ENCODE measurements at places on chromosomes 7 and 10.
A peak's percentile ranks its signal among the peaks of the same experiment; 100 is the strongest.

DNA sequence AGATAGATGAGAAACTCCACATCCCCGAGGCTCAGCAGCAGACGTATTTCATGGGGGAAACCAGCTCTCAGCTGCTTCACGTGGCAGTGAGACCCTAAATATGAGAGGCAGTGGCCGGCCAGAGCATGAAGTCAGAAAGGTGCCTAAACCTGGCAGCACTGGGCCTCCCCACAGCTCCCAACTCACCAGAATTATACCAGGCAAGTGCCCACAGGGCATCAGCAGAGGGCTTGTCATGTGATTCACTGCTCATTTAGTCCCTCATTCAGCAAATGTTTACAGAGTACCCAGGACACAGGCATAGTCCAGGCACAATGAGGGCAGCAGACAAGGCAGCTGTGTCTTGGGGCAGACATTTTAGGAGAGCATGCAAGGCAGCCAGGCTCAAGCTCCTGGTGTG, 212.6 kb downstream of the PTPRN2 start:
- DNase-seq: no peak

- peak; percentile 1 for DNase-seq
Observed at GRCh38 chr10:86264481-86265231, 101.9 kb downstream of the GRID1 start.

DNA sequence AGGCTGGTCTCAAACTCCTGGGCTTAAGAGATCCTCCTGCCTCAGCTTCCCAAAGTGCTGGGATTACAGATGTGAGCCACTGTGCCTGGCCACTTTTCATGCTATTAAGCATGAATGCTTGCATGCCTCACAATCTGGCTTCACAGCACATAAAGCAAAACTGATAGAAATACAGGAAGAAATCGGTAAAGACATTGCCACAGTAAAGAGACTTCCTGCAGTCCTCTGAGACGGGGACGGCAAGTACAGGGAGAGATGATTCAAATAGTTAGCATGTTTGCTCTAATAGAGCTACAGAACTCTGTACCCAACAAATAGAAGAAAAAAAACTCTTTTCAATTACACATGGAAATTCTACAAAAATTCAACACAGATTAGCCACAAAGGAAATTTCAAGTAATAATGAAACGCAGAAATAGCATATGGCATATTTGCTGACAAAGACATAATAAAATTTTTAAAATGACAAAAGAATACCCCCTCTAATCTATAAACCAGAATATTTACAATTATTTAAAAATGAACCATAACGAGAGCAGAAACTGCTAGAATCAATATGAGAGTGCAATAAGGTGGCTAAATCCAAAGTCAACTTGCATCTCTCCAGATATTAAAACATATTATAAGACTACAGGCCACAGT, 32.3 kb downstream of the CARD11 start:
- no peak for DNase-seq

DNA sequence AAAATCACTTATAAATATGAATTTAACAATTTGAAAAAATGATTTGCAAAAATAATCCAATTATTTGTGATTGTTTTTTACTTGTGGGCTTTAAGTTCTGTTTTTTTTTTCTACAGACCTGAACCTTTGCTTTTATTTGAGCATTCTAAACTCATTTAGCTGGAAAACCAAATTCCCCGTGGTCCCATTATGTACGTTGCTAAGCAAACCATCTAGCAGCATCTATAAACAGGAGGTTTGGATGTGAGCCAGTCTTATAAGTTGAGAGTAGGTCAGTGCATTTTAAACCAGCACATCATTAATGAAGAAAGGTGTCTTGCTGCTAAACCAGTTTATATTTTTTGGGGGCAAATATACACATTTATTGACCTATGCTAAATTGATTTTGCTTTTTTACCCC, 77.3 kb downstream of the LRRN3 start:
- DNase-seq: no peak

DNA sequence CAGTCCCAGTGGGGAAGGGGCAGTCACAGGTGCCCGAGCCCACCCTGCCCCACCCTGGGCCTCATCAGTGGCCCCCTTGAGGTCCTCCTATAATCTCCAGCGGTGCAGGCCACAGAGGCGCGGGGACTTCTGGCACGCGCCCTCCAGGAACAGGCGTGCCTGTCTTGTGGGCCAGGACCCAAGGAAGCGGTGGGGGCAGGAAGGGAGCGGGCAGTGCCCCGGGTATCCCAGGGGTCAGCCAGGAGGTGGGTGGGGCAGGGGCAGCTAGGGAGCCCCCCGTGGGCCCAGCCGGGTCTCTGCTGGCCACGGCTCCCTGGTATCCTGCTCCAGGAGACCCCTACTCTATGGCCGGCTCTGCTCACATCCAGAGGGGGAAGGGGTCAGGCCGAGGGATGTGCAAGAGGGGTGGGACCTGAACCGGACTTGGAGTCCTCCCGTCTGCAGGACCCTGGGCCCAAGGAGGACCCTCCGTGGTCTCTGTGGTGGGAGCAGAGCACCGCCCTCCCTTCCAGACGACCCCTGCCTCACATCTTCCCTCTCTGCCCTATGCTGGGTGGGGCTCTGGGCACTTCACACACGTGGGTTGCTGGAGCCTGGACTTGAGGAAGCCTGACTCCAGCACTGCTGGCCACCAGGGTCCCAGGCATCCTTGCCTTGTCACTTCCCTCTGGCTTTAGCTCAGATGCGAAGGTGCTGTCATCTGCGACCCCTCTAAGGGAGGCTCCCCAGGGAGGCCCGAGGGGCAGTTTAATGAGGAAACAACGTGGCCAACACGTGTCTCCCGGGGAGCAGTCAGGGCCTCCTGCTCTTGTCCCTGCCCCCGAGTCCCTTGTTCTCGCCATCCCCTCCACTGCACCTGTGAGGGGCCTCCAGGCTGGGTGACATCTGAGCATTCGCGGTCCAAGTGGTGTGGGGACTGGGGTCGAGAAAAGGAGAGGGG, 18.3 kb upstream of the GRIFIN start:
- DNase-seq: no peak

GRCh38 chr10:82943142-82943541, 1068.1 kb downstream of the NRG3 start:
- DNase-seq: no peak

DNA sequence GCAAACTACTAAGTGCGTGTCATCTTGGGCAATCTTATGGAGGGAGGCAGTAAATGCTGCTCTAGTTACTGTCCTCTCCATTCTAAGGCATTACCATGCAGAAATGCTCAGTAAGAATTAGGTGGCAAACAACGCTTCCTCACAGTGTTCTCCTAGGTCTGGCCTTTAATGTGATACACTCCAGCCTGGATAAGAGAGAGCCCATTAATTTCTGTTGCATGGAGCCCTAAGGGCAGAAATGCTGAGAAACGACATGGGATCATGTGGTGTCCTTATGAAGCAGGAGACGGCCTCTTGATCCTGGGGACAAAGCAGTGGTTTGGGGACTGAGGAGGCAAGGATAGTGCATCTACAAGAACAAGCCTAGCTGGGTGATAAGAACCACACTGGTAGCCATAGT, 44.0 kb downstream of the SLC25A13 start:
- no peak for DNase-seq

DNA sequence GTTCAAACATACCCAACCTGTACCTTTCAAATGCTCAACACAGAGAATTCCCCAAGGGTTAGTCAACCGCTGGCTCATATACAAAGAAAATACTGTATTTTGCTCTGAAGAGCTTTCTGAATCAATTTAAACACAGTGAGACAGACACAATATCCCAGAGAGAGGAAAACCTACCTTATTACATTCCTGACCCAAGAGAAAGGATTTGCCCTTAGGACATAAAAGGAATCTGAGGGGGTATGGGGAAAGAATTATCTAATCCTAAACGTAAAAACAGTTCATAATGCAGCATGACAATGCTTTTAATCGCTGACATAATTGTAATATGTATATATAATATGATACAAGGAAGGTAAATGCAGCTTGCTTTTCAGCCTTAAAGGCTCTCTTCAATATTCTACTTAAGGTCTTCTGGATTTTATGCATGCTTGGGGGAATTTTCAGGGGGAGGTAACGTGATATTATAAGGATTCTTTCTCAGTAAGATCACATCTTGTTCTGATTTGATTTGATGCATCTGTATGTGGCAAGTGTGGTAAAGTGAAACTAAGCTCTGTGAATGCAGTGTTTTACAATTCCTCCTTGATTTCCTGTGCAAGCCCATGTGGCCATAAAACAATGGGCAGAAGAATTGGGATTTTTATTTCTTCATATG, 240.5 kb downstream of the GLI3 start:
- DNase-seq: no peak

- no peak for DNase-seq
Observed at GRCh38 chr7:127034186-127034806, 218.4 kb downstream of the GRM8 start.

DNA sequence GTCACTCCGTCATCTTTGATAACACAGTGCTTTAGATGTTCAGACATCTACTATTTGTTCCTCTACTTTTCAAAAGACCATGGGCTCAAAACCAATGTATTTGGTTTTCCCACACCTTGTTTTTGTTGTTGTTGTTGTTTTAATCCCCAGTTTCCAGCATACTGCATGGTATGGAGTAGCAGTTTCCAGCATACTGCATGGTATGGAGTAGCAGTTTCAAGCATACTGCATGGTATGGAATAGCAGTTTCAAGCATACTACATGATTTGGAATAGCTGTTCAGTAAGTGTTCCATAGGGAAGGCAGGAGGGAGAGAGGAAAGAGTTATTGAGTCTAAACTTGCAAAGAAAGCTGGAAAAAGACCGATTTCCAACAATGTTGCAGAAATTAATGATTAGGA, 314.3 kb upstream of the PRKCQ start:
- DNase-seq: no peak

DNA sequence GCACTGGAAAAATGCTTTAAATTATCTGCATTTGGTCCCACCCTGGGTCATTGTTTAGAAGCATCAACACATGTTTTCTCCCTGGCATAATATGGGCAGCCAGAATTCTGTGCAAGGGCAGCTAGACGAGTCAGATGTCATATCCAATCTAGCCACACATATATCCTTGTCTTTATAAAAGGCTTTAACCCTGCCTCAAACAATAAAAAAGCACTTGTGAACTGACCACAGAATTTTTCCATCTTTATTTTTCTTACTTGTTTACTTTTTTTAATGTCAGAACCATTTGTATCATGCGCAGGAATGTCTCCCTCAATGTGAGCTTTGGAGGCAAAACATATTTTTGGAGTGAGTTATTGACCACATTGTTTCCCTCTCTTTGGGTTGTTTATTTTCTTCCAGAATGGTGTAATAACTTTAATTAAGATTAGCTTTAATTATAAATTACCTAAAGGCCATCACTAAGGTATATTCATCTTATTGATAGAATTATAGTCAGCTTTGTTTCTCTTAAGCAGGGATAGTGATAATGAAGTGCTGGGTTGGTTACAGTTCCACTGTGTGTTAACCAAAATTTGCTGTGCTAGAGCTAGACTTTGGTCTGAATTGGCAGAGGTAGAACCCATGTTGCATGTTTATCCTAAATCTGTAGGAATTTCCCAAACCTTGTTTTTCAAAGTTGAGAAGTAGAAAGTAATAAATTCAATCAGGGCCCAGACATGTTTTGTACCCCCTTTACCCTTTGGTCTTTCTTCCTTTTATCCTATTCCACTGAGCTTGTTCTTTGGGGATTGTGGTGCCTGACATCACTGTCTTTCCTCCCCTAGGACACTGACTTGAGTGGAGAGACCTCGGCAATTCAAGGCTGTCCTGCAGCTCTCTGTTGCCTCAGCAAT, 1078.4 kb downstream of the KCNMA1 start:
- DNase-seq: no peak

DNA sequence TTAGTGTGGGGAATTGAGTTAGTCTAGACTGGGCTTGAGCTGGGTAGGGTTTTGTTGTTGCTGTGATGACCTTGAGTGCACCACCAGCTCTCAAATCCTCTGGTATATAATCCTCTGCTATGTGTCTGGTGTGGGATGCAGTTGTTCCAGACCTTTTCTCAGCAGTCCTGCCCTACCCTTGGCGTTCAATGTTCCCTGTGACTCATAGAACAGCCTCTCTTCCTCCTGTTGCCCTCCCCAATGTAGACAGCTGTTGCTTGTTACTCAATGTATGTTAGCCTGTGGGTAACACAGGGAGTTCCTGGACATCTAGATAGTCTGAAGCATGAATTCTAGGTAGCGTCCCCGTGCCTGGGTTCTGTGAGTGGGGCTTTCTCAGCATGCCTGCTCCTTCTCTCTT, 19.8 kb downstream of the ACBD7 start:
- peak; percentile 23 for DNase-seq
